Stimulated activated CD4-positive, alpha-beta T cell treated with anti-CD3 and anti-CD28 coated beads, Interleukin-12 subunit alpha, Interleukin-12 subunit beta, amount 100 ng/mL, for 24 hours (primary cell): ENCODE measurements at places on chromosomes 6 and 20.
A peak's percentile ranks its signal among the peaks of the same experiment; 100 is the strongest.

GRCh38 chr6:152874846-152875568 lies 107.8 kb downstream of the FBXO5 start:
- DNase-seq: no peak

DNA sequence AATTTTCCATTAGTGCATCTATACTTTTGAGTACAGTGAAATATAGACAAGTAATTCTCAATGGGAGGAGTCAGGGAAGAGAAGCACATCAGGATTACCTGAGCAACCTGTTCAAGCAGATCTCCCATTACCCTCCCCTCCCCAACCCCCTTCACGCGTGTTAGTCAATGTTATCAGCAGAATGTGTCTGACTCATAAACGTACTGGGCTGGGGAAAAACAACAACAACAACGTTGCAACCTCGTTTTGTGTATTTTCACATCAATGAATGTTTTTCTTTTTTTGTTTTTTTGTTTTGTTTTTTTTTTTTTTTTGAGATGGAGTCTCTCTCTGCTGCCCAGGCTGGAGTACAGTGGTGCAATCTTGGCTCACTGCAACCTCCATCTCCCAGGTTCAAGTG lies 287.0 kb upstream of the STXBP5 start:
- DNase-seq: no peak

DNA sequence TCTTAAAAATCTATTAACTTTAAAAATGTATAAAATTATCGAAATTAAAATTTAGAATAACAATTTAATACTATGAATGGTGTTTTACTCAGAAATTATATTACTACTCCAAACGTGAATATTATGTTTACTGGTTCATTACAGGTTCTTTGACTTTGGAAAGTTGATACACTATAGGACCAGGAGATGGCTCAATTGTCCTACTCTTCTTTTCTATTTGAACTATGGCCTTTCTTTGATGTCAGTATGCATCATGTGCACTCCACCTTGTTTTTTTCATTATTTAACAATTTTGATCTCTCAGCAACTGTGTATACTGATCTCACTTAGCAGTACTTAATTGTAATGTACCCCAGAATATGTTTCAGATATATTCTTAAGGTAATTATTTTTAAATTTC lies 391.5 kb upstream of the MANEA start:
- DNase-seq: no peak

- DNase-seq: no peak
Measured at GRCh38 chr20:33863440-33864323, 52.5 kb downstream of the CHMP4B start.

GRCh38 chr20:60108397-60108796 lies 150.2 kb downstream of the CDH26 start:
- DNase-seq: no peak

DNA sequence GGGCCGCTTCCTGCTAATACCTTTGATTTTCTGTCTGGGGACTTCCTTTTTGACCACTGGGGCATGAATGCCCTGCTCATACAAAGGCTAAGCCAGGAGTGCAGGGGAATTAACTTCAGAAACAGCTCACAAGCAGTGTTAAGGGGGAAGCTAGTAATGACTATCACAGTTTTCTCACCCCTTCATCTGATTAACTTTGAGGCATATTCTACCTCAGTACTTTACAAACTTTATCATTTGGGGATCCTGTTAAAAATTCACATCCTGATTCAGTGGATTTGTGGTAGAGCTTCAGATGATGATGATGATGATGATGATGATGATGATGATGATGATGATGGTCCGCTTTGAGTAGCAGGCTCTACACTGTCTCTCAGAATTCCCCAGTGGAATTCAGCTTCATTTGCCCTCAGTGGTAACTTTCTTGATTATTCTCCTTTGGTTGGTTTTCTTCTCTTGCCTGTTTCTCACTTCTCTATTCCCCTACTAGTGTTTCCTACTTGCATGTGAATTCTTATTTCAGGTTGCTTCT lies 78.4 kb upstream of the TMEM170B start:
- DNase-seq: no peak

GRCh38 chr6:34486106-34486740 lies 20.3 kb downstream of the PACSIN1 start:
- DNase-seq: no peak

GRCh38 chr6:100479179-100480035 lies 14.7 kb upstream of the SIM1 start:
- no peak for DNase-seq

- DNase-seq: no peak
Measured at GRCh38 chr6:164247106-164247505, 832.6 kb downstream of the QKI start.

DNA sequence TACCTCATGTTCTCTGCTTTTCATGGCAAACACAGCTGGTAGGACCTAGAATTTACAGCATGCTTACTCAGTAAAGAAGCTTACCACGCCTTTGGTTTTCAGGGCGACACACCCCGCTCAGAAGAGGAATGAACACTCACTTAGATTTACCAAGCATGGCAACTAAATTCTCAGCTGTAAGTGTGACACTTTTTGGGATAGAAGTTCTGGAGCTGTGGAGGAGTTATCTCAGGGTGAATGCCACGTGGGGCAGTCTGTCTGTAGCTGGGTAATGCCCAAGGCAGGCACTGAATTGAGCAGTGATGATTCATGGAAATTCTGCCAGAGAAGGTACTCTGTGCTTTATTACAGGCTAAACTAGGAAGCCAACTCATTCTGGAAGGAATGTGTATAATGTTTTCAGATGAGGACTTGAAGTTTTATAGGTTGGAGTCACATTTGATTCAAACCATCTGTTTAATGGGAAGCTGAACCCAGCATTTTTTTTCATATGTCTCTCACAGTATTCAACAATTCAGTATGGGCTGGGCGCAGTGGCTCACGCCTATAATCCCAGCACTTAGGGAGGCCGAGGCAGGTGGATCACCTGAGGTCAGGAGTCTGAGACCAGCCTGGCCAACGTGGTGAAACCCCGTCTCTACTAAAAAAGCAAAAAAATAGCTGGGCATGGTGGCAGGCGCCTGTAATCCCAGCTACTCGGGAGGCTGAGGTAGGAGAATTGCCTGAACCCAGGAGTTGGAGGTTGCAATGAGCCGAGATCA lies 3.5 kb upstream of the PRIM2 start:
- DNase-seq: no peak

DNA sequence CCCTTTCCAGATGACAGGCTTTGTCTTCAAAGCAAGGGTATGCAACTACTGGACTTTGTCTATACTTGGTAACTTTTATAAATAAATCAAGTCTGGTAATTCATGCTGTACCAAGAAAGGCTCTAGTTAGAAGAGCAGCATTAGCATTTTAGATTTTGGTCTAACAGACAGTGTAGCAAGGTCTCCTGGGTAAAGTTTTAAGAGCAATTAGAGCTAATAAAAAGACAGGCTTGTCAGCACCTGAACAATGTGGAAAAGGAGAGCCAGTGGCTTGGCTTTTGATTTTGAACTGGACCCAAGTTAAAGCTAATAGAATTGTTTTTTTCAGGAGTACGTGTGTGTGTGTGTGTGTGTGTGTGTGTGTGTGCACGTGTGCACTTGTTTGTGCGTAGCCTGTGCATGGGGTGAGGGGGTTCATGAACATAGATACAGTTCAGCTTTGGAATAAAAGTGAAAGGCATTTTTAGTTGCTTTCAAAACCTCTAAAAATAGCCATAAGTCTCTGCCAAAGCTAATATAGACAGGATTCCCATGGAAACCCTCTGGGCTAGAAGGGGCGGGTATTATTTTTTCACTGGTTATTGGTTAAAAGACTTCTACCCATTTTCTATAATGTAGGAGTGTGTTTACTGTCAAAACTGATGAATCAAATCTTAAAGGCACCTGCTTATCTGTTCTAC lies 138.4 kb downstream of the KCNQ5 start:
- DNase-seq: no peak

DNA sequence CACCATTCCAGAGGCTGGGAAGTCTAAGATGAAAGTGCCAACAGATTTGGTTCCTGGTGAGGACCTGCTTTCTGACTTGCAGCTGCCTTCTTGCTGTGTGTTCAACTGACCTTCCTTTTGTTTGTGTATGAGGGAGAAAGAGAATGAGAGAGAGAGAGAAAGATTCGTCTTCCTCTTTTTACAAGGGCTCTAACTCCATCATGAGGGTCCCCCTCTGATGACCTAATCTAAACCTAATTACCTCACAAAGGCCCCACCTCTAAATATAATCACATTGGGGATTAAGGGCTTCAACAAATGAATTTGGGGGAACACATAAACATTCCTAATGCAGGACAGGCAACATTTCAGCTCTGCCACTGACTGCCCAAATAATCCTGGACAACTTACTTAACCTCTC lies 130.7 kb downstream of the PLCB1 start:
- no peak for DNase-seq

GRCh38 chr6:30727920-30728553 lies 7.9 kb downstream of the TUBB start:
- DNase-seq: no peak

- DNase-seq: no peak
Measured at GRCh38 chr6:16698997-16699868, 62.0 kb downstream of the ATXN1 start.

GRCh38 chr6:35651244-35651643 lies 37.5 kb downstream of the FKBP5 start:
- DNase-seq: no peak

DNA sequence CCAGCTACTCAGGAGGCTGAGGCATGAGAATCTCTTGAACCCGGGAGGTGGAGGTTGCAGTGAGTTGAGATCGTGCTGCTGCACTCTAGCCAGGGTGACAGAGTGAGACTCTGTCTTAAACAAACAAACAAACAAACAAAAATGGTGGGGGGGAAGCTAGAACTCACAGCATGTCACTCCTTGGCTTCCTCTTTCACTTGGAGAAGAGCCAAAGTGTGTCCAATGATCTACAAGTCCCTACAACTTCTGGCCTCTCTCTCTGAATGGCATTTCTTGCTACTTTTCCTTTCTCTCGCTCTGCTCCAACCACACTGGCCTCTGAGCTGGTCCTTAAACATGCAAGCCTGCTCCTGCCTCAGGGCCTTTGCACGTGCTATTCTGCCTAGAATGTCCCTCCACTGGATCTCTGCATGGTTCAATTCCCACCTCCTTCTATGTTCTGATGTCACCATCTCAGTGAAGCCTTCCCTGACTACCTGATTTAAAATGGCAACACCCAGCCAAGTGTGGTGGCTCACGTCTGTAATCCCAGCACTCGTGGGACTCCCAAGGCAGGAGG lies 8.1 kb downstream of the TLDC2 start:
- no peak for DNase-seq

DNA sequence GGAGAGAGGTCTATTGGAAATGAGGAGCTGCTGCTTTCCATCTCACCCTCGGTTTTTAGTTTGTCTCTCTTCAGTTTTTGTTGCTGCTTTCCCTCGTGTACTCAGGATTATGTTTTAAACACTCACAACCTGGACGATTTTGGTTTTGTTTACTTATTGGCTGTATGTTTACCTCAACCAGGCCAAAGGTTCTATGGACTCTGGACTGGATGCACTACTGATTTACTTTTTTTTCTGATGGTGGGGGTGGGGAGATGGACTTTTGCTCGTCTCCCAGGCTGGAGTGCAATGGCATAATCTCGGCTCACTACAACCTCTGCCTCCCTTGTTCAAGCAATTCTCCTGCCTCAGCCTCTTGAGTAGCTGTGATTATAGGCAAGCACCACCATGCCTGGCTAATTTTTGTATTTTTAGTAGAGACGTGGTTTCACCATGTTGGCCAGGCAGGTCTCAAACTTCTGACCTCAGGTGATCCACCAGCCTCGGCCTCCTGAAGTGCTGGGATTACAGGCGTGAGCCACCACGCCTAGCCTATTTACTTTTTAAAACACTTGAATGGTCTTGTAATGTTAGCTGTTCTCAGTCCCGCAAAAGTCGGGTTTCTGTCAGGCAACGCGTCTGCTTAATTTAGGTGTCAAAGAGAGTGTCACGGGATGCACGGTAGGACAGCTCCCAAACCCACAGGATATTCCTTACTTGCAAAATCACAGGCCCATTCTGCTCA lies 148.2 kb upstream of the RIPOR2 start:
- no peak for DNase-seq

DNA sequence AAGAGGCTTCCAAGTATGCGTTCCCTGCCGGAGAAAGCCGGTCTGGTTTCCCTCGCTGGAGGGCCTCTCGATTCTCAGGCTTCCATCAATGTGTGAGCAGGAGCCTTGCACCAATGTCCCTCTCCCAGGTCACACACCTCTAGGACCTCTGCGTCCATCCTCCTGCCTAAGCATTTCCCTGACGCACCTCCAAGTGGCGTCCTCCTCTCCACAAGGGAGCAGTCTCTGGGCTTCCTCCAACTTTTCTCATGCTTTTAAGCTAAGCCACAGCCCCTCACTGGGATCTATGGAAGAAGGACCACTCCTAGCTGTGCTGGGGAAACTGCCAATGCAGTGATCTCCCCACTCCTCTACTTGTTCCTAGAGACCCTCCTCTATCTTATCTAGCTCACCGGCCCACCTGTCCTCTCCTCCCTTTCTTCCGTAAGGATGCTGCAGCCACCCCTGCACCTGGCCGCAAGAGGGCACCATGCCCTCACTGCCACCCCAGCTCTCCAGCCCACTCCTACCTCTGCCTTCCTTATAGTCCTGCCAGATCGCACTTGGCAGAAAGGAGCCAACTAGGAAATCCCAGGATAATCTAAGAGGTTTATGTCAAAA lies 258.7 kb downstream of the LRFN2 start:
- peak; percentile 5 for DNase-seq

- no peak for DNase-seq
Measured at GRCh38 chr6:8857160-8857559, 421.8 kb upstream of the SLC35B3 start.

DNA sequence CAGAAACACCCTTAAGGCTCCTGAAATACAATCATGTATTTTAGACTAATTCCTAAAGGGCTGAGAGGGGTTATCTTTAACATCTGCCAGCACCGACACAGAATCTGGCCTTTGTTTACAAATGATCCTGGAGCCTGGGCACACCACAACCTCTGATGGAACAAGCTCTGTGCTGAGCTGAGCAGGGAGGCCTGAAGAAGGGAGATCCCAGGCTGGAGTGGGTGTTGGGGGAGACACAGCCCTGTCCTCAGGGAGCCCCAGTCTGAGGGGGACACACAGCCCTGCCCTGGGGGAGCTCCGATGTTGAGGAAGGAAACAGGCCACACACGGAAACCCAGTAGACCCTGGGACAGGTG lies 130.5 kb downstream of the VEGFA start:
- DNase-seq: no peak

DNA sequence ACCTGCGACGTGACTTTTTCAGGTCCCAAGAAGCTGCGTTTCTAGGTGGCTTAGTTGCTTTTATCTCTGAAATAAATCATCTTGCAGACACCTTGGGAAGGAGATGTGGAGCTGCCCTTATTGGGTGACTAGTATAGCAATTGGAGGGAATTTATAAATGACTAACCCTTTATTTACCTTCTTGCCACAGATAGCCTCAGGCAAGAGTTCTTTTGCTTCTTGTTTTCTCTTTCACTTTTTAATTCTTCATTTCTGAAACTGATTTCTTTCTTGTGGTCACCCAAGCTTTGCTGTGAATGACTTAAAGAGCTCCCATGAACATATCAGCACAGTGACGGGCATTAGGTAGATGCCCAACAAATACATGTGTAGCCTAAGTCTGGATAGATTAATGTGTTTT lies 3.0 kb downstream of the ADGRF4 start:
- DNase-seq: no peak

GRCh38 chr20:25319241-25320034 lies 71.2 kb downstream of the ABHD12 start:
- DNase-seq: no peak
